HT-29 (cell line): ENCODE measurements at places on chromosomes 12 and 14. TPM values are rescaled to one million over a fixed set of nuclear protein-coding genes. Genes with fewer than 3 reads are reported as not detected.

DNA sequence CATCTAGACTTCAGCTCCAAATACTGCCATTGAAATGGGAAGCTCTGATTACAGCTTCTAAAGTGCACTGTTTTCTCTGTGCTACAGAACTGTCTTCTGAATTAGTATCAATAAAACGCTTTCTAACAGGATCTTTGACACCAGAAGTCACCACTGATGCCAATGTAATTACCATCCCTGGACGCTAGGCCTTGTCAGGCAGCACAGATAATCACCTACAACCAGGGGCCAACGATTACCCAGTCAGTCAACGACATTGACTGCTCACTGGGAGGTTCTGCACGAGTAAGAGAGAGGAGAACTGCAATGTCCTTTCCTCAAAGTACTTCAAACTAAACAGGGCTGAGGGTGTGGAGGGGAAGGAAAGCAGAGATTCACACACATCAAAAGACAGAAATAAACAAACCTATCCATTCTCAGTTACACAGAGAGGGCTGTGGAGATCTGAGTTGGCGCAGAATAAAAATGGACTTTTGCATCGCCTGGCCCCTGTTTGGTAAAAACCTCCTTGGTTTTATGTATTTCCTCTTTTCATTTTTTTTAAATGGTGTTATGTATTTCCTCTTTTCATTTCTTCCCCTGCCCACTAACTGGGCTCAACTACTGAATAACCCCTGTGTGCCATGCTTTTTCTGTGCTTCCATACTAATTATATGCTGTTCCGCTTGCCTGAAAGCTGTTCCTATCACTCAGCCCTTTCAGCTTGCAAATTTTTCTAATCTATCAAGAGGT lies 492.2 kb downstream of the APAF1 start:
- no peak for DNase-seq

The CD63 gene
- total RNA-seq = 867 and 895 TPM in 2 replicates

The STAB2 gene
- total RNA-seq = 0.05 TPM in 1 of 2 replicates, not detected in the other

The GPD1 gene
- total RNA-seq = 8.0 and 9.5 TPM in 2 replicates

The PIK3C2G gene
- total RNA-seq = not detected in 2 replicates

The PLA2G1B gene
- total RNA-seq = not detected in 2 replicates

The ST8SIA1 gene
- total RNA-seq = not detected in 2 replicates
